ENCODE measurements at places on chromosomes 3 and 15.

DNA sequence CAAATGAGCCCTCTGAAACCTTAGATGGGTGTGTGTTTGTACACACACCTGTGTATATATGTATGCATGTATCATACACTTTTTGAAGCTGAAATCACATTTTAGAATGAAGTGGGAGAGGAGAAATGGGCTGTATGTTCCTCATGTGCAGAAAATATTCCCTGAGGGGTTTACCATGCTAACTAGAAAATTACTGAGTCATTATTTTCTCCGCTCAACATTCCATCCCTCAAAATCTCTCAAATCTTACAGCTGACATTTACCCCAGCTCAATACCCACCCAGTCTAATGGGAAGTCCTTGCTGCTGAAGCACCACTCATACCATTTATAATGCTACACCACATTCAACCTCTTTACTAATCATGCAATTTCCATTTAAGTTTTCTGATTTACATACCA lies 138.6 kb downstream of the P2RY1 start:
- no peak for DNase-seq

DNA sequence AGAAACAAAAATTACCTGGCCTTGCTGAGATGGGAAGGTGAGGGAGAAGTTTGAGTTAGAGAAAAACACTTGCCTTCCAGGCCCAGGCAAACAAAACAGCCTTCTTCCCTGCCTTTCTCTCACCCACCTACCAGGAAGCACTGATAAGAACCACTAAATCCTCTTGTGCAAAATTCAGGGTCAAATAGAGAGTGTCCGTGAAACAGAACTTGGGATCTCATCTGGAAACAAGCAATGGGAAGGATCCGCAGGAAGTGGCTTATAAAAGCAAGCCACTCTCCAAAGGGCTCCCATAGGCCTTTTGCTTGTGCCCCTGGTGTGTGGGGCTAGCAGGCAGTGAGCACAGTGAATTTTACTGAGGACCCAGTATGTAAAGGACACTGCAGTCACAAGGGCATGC lies 11.0 kb downstream of the ADAMTS9 start:
- DNase-seq = no peak

- DNase-seq = no peak
These were observed 289.2 kb upstream of the CHRM5 start for GRCh38 chr15:33679061-33679460.

DNA sequence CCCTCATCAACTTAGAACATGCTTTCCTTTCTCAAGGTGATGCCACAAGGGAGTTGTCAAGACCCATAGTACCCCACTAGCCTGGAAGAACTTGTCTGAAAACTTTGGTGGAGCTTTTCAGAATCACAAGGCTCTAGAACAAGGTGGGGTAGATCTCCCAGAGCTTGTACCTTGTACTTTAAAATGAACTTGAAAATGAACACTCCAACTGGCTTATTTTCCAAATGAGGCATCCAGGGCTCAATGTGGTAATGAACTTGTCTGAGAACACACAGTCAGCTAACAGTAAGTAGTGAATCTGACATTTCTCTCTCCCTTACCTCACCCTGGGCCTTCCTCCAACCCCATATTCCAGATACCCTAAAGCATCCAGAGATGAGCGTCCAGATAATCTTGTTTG lies 81.8 kb upstream of the THBS1 start:
- no peak for DNase-seq

DNA sequence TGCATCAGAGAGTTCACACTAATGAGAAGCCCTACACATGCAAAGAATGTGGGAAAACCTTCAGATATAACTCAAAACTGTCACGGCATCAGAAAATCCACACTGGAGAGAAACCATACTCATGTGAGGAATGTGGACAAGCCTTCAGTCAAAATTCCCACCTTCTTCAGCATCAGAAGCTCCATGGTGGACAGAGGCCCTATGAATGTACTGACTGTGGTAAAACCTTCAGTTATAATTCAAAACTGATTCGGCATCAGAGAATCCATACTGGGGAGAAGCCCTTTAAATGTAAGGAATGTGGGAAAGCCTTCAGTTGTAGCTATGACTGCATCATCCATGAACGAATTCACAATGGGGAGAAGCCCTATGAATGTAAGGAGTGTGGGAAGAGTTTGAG lies 10.2 kb downstream of the ZNF619 start:
- DNase-seq = no peak

Measured in CD4-positive, alpha-beta T cell treated with Interferon gamma for 1 hour (primary cell).